ENCODE measurements at places on chromosomes 12 and 14.

DNA sequence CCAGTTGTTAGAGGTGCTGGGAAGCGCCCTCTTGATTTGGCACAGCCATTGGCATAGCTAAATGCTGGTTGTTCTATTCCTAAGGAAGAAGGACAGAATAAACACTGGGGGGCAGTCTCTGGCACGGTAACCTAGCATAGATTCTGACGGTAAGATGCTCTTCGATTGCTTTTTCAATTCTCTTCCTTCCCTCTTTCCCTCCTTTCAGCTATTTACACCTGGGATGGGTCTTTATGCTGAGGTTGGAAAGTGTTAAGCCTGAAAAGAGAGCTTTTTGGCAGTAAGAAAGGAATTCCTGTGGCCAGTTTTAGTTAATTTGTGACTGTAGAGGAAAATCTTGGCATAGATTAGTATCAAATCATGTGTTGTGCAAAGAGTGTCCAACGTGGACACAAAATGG lies 162.8 kb downstream of the SNAPC1 start:
- DNase-seq, result peak; percentile 26

GRCh38 chr12:130768120-130768519 lies 52.0 kb upstream of the RIMBP2 start:
- DNase-seq, result no peak

DNA sequence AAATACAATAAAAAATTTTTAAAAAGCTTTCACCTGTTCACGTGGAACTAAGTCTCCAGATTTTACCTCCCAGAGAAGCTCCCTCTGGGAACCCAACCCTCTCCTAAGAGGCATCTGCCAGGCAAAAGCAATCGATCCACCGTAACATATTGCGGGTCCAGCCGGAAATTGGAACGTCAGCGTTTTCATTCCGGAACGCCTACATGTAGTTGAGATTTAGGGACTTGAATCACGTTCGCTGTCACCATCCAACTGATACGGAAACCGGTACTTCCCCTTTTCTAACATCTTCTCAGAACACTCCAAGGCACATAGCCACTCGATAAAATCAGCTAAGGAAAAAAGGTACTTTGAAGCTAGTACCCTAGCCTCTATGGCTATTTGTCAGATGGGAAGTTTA lies 70.3 kb downstream of the COX16 start:
- no peak for DNase-seq

GRCh38 chr14:50953502-50953901 lies 9.2 kb upstream of the PYGL start:
- no peak for DNase-seq

DNA sequence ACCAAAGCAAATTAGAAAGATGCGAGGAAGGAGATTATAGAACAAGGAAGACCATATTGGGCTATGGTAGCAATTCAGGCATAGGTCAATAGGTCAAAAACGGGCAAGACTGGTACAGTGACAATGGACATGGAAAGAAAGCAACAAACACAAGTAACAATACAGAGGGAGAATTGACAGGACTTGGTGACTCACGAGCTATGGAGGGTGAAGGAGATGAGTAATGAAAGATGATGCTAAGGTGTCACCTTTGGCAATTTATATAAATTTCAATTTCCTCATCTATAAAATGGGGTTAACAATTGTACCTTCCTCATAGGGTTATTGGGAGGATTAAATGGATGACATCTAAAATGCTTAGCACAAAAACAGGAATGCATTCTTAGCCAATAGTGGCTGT lies 15.1 kb upstream of the DUSP16 start:
- DNase-seq, result no peak

DNA sequence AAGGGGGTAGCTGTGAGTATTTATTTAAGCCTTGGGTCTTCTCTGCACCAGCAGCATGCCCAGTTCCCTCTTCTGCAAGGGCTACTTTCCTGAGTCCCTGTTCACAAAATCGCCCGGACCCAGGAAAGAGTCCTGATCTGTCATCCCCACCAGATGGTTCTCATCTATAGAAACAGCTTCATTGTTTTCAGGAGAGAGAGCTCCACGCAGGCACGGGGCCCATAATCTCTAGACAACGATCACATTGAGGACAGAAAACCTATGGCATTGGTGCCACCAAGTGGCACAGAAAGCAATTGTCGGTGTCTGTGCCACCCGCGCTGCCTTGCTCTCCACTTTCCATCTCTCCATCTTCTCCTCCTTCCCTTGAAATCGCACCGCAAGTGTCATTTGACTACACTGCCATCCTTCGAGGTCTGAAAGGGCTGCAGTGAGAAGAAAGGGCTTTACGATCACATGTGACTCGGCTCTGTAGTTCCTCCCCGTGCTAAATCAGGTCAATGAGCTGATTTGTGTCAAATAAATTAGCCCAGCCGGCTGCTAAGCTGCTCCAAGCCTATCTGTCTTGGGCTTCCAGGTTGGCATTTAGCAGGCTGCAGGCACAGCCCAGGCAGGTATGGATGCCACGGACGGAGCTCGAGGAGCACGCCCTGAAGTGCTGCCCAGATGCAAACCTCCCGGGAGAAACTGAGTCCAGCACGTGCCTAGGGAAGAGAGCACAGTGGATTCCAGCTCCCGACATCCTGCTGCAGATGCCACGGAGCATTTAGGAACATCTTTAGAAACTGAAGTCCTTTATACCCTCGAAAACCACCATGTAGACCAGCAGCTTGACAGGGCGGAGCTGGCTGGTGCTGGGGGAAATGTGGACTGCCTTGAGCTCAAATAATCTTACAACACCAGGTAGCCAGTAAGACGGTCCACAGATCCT lies 28.8 kb downstream of the SPRING1 start:
- peak; percentile 71 for DNase-seq

DNA sequence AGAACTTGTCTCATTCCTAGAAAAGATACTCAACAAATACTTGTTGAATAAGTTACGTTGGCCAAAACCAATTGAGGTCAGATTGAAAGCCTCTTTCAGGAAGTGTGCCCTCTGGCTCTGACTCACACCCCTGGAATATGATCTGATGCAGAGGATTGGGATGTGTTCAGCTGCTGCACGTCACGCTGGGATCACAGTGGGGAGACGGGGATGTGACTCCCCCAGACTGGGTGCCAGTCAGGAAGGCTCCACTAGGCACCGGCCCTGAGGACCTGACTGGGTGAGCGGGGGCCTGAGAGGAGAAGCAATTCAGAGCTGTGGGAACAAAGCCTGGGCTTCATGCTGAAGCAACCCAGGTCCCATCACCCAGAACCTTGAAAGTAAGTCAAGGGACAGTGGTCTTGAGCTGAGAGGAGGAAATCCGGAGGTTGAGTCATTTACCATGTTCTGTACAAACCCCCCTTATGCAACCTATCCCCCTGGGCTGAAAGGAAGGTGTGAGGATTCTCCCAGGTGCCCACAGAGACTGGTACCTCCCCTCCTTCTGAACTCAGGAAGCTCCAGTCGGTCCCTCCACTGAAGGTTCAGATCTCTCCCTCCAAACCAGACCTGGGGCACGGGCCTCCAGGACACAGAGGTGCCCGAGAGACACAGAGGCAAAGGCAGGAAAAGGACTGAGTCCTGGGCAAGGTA lies 3.9 kb downstream of the CEBPE start:
- peak; percentile 97 for DNase-seq

DNA sequence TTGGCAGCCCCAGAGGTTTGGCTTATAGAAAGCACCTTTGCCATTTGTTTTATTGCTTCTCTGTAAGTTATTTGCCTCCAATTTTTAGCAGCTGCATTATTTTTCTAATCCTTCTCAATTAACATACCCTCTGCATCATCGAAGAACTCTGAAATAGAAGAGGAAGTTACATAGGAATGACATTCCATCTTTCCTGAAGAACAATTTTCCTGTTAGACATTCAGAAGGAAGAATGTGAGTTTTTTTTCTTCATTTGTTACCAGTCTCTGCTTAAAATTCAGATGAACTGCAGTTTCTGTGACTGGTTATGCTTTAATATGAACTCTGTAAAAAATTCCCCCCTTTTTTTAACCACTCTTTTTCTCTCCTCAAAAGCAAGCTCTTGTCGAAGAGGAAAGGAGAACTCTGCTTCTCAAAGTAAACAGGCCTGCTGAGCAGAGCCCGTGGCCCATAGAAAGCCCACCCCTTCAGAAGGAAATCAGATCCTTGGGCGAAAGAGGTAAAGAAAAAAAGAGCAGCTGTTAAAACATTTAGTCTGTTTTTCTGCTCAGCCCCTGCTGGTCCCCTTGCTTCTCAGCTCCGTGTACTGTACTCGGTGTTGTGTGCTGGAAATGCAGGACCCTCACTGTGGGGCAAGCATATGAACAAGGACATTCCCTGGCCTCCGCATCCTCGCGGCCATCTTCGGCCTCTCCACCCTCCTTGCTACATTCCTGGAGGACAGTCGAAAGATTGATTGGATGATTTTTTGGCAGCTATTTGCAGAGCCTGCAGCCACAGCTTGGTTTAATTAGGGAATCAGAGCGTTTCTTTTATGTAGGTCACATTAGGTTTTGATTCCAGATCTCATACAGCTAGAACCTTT lies 164.4 kb upstream of the LRIG3 start:
- peak; percentile 94 for DNase-seq

- no peak for DNase-seq
These were observed 2.6 kb downstream of the IL31 start for GRCh38 chr12:122171399-122171798.

DNA sequence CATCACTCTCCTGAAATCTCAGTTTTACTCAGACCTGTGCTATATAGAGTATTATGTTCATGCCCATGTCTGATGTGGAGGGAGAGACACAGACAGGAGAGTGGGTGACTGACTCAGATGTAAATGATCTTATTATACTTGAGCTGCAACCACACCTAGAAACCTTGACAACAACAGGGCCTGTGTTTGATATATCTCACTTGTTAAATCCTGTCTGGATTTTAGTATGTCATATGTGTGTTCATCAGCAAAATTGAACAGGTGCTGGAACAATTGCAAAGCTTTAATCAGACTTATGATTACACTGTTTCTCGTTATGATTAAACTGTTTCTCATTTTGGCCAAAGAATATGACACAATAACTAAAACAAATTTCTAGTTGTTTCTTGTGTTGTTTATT lies 37.7 kb downstream of the DIP2B start:
- DNase-seq, result peak; percentile 59

DNA sequence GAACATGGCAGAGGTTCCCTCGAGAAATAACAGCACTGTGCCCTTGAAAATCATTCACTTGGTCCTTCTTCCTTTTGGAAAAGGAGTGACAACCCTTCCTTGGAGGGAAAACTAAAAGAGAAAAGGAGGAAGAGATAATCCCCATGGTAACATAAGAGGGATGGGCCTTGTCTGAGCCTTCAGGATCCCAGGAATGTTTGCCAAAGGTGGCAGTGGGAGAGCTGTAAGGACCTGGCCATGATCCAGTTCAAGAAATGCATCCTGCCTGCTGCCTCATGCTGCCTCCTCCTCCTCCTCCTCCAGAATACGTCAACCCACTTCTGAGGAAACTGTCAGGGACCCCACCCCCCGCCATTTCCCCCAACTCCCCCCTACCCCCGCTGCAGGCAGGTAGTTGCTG lies 118.8 kb downstream of the KCNK10 start:
- no peak for DNase-seq

DNA sequence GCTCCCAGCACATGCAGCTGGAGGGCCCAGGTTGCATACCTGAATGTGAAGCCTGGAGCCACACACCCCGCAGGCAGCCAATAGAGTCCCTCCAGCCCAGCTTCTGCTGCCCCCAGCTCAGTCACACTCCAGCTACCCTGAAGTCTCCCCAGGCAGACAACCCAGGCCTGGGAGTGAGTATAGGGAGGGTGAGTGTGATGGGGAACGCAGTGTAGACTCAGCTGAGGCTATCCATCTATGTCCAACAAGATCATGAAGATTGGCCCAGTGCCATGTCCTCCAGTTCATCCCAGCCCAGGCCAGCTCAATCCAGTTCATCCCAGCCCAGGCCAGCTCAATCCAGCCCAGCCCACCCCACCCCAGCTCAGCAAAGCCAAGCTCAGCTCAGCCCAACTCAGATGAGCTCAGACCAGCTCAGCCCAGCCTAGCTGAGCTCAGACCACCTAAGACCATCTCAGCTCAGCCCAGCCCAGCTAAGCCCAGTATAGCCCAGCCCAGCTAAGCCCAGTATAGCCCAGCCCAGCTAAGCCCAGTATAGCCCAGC lies 330.4 kb downstream of the TMEM121 start:
- no peak for DNase-seq

GRCh38 chr14:90629471-90629870 lies 186.8 kb downstream of the TTC7B start:
- no peak for DNase-seq

- DNase-seq, result no peak
These were observed 89.4 kb downstream of the KIF26A start for GRCh38 chr14:104227806-104228205.

DNA sequence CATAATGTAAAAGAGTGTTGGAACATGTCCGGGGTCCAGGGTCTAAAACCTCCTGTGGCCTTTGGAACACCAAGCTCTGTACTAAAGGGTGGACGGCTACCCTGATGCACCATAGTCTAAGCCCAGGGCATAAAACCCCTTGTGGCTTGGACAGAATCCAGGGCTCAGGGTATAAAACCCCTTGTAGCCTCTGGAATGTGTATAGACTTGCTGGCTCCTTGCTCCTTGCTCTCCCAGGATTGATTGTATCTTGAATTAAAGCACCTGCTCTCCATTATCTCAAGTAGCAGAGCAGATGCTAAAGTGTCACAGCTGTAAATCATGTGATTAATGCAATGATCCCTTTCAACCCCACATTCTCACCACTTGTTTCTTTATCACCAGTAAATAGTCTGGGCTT lies 556.5 kb downstream of the LRFN5 start:
- DNase-seq, result no peak

DNA sequence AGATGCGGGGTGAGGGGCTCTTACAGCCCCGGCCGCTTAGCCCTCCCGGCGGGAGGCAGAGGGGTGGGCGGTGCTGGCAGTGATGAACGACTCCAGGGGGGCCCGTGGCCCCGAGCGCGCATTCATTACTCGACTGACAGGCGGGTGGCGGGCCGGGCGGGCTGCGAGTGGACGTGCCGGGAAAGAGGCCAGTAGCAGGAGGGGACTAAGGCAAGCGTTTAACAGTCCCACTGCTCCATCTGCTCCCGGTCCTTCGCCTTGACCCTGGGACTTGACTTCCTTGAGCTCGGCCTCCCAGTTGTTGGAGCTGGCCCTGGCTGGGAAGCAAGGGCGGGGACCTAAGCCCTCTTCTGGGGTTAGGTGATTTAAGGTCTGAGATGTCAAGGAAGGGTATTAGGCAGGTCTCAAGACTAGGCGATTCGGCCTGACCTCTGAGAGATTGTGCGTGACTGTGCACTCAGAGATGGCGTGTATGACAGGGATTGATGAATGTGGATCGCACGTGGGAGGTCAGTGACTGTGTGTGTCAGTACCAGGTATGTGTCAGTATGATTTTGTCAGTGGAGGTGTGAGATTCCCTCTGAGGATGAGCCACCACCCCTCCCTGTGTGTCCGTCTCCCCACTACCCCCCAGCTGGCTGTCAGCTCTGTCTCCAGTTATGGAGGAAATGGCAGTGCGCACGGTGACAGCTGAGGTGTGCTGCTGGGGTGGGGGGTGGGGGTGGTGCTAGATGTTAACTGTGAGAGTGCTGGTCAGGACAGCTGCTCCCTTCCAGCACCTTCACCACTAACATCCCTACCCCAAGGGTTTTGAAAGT lies 3.6 kb upstream of the DNAJC22 start:
- DNase-seq, result no peak

Data from fibroblast of skin of right biceps (primary cell).